ENCODE measurements at places on chromosomes 1 and 21. TPM values are rescaled to one million over a fixed set of nuclear protein-coding genes. Genes with fewer than 3 reads are reported as not detected.

DNA sequence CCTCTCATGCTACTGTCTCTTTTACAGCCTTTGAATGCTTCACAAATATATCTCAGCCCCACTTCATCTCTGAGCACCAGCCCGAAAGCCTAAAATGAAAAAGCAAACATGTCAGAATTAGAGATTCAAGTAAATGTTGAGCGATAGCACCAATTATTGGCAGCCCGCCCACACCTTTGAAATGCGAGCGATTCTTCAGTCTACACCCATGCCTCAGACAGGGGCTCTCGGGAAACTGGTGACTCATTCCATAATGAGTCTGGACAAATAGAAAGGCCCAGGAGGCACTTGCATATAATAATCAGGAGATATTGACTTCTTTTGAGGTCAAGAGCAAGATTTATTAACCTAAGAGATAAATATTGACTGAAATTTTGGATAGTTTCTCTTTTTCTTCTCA, 487.3 kb upstream of the PTBP2 start:
- DNase-seq = peak; percentile 15

- no peak for DNase-seq
Observed at GRCh38 chr1:117097443-117097842, 24.1 kb downstream of the TRIM45 start.

DNA sequence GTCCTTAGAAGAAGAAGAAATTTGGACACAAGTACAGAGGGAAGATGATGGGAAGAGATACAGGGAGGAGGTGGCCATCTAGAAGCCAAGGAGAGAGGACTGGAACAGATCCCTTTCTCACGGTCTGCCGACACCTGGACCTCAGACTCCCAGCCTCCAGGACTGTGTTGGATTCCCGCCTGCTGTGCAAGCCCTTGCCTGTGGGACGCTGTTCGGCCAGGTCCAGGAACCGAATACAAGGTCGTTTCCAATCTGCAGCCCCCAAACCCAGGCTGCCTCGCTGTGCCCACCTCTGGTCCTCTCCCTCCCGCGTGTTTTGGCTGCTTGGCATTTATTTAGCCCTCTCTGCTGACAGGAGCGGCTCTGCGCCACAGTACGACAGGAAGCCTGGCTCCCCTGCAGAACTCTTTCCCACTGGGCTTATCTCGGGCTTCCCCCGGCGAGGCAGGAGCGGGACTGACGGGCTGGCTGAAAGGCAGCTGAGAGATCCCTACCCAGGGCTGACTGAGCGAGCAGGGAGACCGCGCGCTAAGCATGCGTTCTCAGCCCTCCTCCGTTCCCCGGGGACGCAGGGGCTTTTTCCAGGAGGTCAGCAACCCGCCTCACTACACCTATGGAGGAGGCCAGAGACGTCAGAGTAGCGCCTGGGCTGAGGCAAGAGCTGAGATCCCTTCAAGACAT, 238.4 kb downstream of the TNR start:
- no peak for DNase-seq

DNA sequence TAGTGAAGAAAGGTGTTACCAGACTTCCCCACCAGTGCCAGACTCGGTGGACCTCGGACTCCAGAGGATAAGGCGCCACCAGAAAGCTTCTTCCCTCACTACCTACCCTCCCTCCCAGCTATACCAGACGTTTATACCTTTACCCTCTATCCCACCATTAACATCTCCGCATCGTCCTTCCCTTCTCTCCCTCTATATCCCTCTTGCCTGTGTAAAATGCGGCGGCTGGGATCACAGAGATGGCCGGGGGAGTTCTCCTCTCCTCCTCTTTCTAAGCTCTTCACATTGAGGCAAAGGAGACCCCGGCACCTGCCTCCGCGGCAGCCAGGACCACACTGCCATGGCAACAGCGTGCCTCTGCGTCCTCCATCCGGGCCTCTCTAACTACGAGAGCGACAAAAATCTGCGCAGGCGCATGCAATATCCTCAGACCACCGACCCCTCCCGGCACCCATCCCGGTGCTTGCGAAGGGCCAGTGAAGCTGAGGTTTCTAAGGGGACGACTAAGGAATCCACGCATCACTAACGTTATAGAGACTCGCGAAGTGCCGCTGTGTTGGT, at the start of gene CCDC181:
Gene CCDC181, minus strand, starts transcription at position 394 of the 561 bp plus-strand sequence. CDS start 2,547 bp downstream, outside the sequence.
- peak; percentile 68 for DNase-seq

DNA sequence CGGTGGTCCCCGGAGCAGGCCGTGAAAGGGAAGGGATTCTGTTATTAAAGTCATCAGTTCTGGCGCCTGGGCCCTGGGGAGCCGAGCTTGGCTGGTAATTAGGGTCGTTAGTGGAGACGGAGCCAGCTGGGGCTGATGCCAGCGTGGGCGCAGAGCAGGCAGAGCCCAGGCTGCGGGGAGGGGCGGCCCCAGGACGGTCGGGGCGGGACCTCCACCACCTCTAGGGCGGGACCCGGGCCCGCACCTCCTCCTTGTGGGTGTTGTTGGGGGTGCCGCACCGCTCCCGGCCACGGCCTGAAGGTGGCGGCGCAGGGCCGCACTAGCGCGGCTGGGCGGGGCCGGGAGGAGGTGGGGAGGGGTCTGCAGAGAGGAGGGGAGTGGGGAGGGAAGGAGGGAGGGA, 470.6 kb downstream of the PTPRU start:
- peak; percentile 51 for DNase-seq

- DNase-seq = no peak
Observed at GRCh38 chr1:92118826-92119225, 38.7 kb downstream of the BTBD8 start.

- DNase-seq = peak; percentile 75
Observed at GRCh38 chr1:117754061-117754969, 148.5 kb downstream of the TENT5C start.

- no peak for DNase-seq
Observed at GRCh38 chr1:89190017-89190416, 8.7 kb downstream of the GBP4 start.

DNA sequence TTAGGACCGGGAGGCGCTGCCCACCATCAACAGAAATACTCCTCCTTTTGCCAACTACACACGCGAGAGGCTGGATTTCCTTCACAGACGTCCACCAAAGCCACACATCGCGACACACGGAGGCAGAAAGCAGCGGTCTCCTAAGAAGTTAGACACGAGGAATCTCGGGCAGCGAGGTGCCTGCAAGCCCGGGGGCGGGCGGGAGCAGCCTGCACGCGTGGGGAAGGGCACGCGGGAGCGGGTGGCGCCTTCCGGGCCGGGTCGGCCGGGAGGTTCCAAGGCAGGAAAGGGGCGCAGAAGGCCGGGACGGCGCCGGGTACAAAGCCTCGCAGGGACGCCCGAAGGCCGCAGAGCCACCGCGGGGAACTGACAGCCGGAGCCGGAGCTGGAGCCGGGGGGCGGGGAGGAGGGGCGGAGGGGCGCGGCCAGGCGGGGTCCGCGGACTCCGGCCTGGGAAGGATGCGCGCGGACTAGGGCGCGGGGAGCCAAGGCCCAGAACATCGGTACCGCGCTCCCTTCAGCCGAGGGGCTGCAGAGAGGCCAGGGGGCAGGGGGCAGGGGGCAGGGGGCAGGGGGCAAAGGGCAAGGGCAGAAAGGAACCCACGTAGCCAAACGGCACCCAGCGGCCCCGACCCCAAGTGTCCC, 722 bp downstream of the NPHP4 start:
- DNase-seq = peak; percentile 21

- peak; percentile 16 for DNase-seq
Observed at GRCh38 chr1:4768553-4768952, 114.1 kb downstream of the AJAP1 start.

- no peak for DNase-seq
Observed at GRCh38 chr1:46525253-46525983, 26.0 kb downstream of the KNCN start.

GRCh38 chr1:7954683-7955082, 6.8 kb upstream of the PARK7 start:
- DNase-seq = no peak

DNA sequence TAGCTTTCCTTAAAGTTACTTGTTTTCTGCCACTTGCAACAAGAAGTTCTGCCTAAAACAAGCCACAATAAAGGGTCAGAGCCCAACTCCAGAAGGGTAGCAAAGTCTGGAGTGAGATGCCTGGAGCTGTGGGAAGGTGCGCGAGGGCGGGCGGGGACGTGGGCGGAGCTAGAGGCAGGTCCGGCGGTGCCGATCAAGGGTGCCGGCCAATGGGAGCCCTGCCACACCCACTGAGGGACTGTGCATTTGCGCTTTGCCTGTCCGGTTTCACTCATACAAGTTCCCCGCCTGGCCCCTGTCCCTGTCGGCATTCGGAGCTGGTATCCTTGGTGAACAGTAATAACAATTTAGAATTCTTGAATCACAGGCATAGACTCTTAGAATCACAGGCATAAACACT, 732.4 kb downstream of the MATN1 start:
- DNase-seq = no peak

GRCh38 chr1:44698138-44698537, 23.6 kb downstream of the ARMH1 start:
- DNase-seq = no peak

DNA sequence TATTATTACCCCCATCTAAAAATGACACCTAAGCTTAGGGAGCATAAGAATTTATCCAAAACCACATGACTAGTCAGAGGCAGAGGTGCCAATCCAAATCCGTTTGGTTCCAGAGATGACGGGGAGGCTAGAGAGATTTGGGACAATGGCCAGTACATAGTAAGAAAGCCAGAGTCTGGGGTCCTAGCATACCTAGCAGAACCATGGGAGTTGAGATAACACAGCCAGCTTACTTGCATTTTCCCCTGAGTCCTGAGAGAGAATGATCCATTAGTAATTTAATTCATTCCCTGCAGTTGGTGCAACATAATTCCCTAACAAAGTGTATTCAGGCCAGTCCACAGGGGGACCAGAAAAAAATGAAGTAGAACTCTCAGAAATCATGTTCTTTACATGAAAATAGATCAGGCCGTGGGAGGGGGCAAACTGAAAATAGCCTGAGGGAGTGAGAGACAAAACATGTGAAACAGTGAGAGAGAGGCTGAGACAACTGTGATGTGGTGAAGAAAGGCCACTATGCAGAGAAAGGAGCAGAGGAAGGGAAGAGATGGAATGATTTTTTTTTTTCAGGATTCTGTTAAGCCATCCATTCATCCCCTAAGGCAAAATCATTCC, 243.3 kb downstream of the BRINP2 start:
- no peak for DNase-seq

GRCh38 chr1:84939151-84939550, 46.1 kb upstream of the LPAR3 start:
- no peak for DNase-seq

GRCh38 chr1:182120411-182121258, 59.1 kb upstream of the ZNF648 start:
- DNase-seq = peak; percentile 87

- DNase-seq = no peak
Observed at GRCh38 chr1:150970808-150971582, 3.6 kb downstream of the CERS2 start.

GRCh38 chr1:223126741-223127140, 16.3 kb downstream of the TLR5 start:
- no peak for DNase-seq

DNA sequence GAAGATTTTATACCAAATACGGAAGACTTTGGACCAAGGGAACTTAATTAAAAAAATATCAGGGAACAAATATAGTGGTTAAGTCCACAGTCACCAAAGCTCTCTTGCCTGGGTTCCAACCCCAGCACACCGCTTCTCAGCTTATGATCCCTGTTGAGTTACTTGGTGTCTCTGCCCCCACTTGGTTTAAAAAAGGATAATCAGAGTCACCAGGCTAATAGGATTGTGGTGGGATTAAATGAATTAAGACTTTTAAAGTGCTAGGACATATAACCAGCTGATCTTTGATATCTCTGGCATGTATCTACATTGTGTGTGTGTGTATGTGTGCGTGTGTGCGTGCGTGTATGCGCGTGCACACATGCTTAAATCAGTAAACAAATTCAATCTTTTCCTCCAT, 474.7 kb upstream of the DAB1 start:
- no peak for DNase-seq

DNA sequence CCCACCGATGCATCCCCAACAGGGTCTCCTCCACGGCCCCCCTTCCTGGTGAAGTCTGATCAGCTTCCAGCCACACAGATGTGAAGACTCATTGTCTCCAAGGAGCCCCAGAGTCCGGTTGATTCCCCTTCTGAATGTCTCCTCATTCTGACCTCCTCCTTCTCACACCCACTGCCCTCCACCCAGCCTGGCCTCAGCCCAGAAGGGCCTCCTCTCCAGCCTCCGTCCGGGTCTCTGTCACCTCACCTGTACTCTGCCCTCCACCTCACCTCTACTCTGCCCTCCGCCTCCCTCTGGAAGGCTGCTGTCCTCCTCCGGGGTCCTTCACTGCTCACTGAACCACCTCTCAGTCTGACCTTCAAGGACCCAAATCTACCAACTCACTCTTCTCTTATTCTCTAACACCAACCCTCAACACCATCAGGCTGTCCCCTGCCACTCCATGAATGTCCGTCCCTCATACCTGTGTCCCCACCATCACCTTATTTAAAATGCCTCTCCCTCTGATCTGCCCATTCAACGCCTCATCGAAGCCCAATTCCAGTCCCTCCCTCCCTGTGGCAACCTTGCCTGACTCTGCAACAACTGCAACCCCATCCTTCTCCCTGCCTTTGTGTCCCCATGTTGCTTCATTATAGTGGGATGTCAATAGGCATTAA, 201.2 kb downstream of the TOMM20 start:
- DNase-seq = no peak

GRCh38 chr1:211229365-211229759, 29.8 kb upstream of the RCOR3 start:
- DNase-seq = no peak

- DNase-seq = no peak
Observed at GRCh38 chr1:78520216-78520615, 29.4 kb downstream of the PTGFR start.

- DNase-seq = no peak
Observed at GRCh38 chr1:1541956-1542765, 1.7 kb upstream of the TMEM240 start.

DNA sequence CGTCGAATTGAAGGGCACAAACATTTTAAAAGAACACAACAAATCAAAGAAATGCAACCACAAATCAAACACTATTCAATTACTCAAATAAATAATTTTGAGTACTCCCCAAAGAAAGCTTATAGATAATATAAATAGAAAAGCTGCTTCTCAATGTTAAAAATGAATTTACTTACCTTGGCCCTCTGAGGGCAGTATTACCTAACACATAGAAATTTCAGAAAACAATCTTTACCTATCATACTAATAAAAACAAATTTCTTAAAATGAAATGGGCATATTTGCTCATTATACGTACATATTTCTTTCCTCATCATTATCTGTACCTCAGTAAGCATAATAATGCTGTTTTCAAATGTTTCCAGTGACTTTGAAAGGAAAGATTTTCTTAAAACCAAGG, 141.8 kb downstream of the AKT3 start:
- peak; percentile 13 for DNase-seq

GRCh38 chr21:37266515-37267221, 466 bp downstream of the VPS26C start:
- DNase-seq = peak; percentile 22

GRCh38 chr1:15188130-15188524, 34.6 kb downstream of the TMEM51 start:
- DNase-seq = no peak

Gene CLDN17
- total RNA-seq = not detected

Gene SYT6
- 0.13 TPM for total RNA-seq

Gene KDF1
- not detected for total RNA-seq

Gene TMEM82
- not detected for total RNA-seq

Gene STUM
- total RNA-seq = 0.32 TPM

Gene RHCE
- total RNA-seq = 0.77 TPM

Gene RBP7
- not detected for total RNA-seq

Gene TAS1R1
- total RNA-seq = not detected

Gene RBBP4
- 94.1 TPM for total RNA-seq

Gene FMN2
- total RNA-seq = 35.4 TPM

Gene SLC16A4
- total RNA-seq = 93.8 TPM

Gene CCDC190
- total RNA-seq = not detected

Gene PDC
- not detected for total RNA-seq
